Thyroid gland (tissue), 4 donors: ENCODE measurements at places on chromosomes 12 and 14. TPM values are rescaled to one million over a fixed set of nuclear protein-coding genes. Genes with fewer than 3 reads are reported as not detected.

The KRT74 gene
- not detected for total RNA-seq

The P2RX7 gene
- 0.67 TPM for total RNA-seq

The METTL17 gene
- 134 TPM for total RNA-seq

GRCh38 chr14:58797010-58797429, 159.3 kb downstream of the DACT1 start:
- no peak overlapping the region for H3K4me3 ChIP-seq
- no peak overlapping the region for H3K27ac ChIP-seq
- H3K36me3 ChIP-seq = no peaks in the 10 kb centered on the region

DNA sequence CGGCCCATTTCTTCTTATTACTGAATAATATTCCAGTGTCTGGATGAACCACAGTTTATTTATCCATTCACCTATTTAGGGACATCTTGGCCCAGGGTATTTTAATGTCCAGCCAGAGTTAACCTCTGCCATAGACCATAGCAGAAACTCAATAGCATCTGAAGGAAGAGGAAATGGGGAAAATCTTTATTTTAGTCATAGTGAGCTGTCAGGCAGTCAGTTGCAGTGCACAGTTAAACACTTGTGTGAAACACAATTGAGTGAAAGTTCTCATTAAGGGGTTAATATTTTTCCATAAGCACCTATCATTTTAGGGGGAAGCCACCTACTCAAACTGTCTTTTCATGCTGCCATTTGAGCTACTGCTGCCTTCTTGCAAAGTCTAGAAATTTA, 197.3 kb upstream of the PPFIA2 start:
- no peak overlapping the region for H3K4me3 ChIP-seq
- H3K27ac ChIP-seq = no peak overlapping the region
- H3K27me3 ChIP-seq = no peaks in the 10 kb centered on the region
- H3K36me3 ChIP-seq = no peaks in the 10 kb centered on the region
- H3K4me1 ChIP-seq = no peaks in the 10 kb centered on the region

DNA sequence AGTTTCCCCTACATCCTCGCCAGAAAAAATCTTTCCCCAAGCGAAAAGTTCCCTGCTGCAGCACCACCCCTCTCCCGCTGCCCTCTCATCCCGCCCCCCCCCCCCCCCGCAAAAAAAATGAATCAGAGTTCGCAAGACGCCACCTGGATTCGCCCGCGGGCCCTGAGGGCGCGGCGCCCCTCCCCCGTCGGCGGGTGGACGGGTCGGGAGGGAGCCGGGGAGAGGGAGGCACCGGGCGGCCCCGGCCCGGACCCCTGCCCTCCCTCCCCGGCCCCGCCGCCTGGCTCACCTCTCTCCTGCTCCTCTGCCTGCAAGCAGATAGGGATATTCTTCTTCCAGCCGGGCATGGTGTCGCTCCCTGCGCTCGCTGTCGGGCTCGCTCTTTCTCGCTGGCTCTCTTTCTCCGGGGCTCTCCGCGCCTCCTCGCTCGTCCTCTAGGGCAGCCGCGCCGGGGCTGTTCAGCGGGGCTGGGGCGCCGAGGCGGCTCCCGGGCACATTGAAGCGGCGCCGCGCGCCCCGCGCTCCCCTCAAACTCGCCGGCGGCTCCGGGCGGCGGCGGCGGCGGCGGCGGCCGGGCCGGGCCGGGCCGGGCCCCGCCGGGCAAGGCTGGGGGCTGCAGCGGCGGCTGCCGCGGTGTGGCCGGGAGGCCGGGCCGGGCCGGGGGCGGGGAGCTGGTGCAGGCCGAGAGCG, 200.3 kb upstream of the CAND1 start:
- H3K4me3 ChIP-seq = peak overlapping the region; percentile 53
- no peaks in the 10 kb centered on the region for H3K27me3 ChIP-seq
- no peaks in the 10 kb centered on the region for H3K36me3 ChIP-seq
- peaks cover 10% of the 10 kb centered on the region for H3K4me1 ChIP-seq

GRCh38 chr14:105664691-105665090, 138.3 kb downstream of the TMEM121 start:
- no peak overlapping the region for H3K27ac ChIP-seq
- DNase-seq = no peak
- H3K27me3 ChIP-seq = no peaks in the 10 kb centered on the region
- H3K36me3 ChIP-seq = no peaks in the 10 kb centered on the region
- no peak overlapping the region for H3K4me3 ChIP-seq

GRCh38 chr12:105814283-105814682, 324.5 kb downstream of the NUAK1 start:
- no peak overlapping the region for H3K27ac ChIP-seq
- no peaks in the 10 kb centered on the region for H3K36me3 ChIP-seq
- no peak for DNase-seq

- no peak overlapping the region for H3K4me3 ChIP-seq
- H3K4me1 ChIP-seq = no peaks in the 10 kb centered on the region
Observed at GRCh38 chr14:98754343-98755020, 517.5 kb downstream of the BCL11B start.

- H3K4me3 ChIP-seq = no peak overlapping the region
- H3K36me3 ChIP-seq = no peaks in the 10 kb centered on the region
- H3K4me1 ChIP-seq = no peaks in the 10 kb centered on the region
- no peaks in the 10 kb centered on the region for H3K27me3 ChIP-seq
- H3K27ac ChIP-seq = no peak overlapping the region
Observed at GRCh38 chr12:52829986-52830770, 3.9 kb downstream of the KRT79 start.

- H3K4me1 ChIP-seq = no peaks in the 10 kb centered on the region
- no peak for DNase-seq
- H3K36me3 ChIP-seq = no peaks in the 10 kb centered on the region
Observed at GRCh38 chr14:94646066-94646465, 33.9 kb downstream of the SERPINA3 start.
